SK-N-DZ (cell line): ENCODE measurements at places on chromosomes 6 and 20.

DNA sequence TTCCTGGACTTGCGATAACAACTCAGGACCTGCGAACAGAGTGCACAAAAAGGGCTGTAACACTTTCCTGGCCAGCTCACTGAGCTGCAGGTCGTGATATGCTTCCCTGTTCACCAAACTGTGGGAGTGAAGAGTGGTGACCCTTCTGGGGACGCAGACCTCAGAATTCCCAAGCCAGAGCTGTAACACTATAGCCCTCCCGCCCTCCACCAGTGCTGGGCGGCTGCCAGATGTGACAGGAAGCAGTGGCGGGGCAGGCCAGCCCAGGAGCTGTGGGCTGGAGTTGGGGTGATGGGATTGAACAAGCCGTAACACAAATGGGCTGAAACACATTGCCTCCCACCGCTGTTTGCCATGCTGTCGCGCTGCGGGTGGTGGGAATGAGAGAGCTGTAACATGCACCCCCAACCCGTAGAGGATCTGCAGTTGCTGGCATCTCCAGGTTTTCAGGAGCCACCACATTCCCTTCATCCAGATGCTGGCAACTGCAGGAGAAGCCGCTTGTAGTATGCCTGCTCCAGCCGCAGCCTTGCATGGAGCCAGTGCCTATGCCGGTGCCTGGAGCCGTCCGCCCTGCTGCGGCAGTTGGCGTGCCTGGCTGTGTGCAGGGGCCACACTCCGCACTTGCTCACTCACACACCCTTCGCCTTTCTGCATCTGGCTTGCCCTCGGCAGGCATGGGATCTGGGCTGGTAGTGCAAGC, 148.3 kb upstream of the PROKR2 start:
- DNase-seq: no peak

DNA sequence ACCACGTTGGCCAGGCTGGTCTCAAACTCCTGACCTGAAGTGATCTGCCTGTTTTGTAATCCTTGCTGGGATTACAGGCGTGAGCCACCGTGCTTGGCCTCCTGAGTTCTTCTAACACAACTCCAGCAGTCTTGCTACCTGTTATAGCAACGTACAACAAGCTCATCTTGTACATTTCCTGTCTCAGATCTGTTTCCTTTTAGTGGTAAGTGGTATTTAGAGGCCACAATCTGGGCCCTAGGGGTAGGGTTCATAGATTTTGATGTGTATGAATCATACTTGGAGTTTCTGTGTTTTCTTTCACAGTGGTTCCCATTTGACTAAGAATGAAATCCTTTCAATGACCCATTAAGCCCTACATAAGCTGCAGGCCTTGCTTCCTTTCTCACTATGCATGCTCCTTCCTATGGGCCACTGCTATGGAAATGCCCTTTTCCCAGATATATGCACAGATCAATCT, 27.1 kb upstream of the SYNCRIP start:
- no peak for DNase-seq

DNA sequence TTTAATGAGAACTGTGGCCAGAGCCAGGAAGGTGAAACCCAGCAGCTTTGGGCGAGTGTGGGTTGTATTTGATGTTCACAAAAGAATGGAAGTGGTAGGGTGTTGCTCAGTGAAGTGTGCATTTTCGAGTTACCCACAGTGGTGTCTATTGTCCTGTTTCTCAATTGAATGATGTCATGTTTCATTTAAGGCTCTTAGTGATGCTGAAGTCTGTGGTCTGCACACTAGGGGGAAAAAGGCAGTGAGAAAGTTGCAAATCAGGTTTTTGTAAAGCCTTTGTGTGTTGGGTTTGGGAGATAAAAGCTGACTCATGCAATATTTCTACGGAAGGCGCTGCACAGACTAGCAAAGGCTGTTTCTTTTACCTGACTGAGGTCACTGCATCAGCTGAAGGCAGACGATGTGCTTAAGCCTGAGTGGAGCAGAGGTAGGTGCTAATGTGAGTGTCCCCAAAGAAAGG, 121.1 kb downstream of the PLEKHG1 start:
- no peak for DNase-seq

- DNase-seq: no peak
Observed at GRCh38 chr6:10136636-10137035, 278.2 kb downstream of the TFAP2A start.

GRCh38 chr20:22993823-22994222, 41.3 kb upstream of the SSTR4 start:
- DNase-seq: no peak

GRCh38 chr20:63738687-63739129, 868 bp upstream of the SLC2A4RG start:
- peak; percentile 69 for DNase-seq

- DNase-seq: no peak
Observed at GRCh38 chr6:39590871-39591393, 134.3 kb downstream of the KIF6 start.

DNA sequence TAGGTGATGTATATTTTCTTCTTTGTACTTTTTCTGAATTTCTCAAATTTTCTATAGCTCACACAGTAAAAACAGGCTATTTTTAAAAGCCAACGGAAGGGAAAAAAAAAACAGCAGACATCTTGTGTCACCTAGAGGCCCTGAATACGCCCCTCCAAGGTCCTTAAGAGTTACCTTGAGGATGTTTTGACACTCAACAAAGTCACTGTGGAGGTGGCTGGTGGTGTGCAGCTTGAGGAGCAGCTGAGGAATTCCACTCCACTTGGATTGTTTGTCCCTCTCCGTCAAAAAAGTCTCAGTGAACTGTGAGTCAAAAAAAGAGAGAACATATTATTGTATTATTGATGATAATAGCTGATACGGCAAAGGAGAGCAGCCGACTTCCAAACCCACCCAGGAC, 14.7 kb downstream of the TRPC4AP start:
- no peak for DNase-seq

DNA sequence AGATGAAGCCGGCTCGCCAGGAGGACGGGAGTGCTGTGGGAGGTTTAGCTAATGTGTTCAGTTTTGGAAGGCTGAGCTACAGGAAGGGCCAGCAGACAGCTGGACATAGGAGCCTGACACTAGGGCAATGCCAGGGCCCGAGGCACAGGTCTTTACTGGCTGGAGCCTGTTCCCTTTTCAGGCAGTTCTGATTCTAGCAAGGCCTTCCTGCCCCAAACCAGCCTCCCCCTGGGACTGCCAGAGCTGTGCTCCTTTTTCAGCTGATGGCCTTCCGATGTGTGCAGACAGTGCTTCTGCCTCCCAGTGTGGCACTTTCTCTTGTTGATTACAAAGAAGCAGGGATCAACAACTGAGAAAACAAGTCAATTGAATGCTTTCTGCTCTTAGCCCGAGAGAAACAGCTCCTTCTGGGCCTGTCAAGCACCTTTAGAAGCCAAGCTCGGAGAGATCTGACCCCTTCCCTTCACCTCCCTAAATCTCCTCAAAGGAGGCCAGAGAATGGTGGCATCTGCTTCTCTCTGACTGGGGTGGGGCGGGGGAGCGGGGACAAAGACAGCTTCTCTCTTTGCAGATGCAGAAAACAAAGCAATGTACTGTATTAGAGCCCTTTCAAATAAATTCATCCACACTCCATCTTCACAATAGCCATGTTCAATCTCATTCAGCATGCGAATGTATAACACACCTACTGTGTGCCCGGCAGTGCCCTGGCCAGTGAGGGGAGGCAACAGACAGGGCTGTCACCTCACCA, 63.2 kb downstream of the RAB44 start:
- no peak for DNase-seq

GRCh38 chr20:42530855-42531448, 658.8 kb downstream of the PTPRT start:
- DNase-seq: peak; percentile 20

GRCh38 chr6:162403031-162403430, 324.5 kb downstream of the PRKN start:
- DNase-seq: no peak

- no peak for DNase-seq
Observed at GRCh38 chr6:163327165-163327880, 87.2 kb upstream of the QKI start.
